ENCODE measurements at places on chromosomes 1 and 21. TPM values are rescaled to one million over a fixed set of nuclear protein-coding genes. Genes with fewer than 3 reads are reported as not detected.
A peak's percentile ranks its signal among the peaks of the same experiment; 100 is the strongest.

DNA sequence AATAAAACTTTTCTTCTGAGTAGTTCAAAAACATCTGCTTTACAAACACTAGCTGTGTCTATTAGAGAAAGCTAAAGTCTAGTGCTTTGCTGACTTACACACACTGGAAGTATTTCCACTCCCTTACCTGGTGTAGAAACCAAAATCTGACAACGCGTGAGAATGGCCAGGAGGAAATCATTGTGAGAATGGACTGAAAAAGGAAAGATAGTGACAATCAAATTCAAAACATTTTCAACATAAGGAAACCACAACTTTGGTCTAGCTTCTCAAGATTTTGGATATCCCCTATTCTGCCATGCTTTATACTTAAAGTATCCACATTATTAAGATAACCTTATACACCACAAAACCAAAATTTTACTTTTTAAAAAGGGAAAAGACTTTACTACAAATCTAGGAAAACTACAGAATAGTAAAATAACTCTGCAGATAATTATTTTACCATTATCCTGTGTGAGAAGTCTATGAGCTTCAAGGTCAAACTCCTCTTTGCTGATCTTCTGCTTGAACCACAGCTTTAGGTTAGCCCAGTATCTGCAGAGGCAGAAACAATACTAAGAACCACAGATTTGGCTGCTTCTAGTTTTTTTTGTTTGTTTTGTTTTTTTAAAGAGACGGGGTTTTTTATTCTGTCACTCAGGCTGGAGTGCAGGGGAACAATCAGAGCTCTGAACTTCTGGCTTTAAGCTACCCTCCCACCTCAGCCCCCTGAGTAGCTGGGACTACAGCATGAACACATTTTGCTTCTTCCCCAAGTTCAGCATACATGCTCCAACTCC is 6.6 kb downstream of the TADA1 start:
- no peak for DNase-seq

- no peak for DNase-seq
These were observed 18.2 kb upstream of the PEX10 start for GRCh38 chr1:2430592-2430973.

DNA sequence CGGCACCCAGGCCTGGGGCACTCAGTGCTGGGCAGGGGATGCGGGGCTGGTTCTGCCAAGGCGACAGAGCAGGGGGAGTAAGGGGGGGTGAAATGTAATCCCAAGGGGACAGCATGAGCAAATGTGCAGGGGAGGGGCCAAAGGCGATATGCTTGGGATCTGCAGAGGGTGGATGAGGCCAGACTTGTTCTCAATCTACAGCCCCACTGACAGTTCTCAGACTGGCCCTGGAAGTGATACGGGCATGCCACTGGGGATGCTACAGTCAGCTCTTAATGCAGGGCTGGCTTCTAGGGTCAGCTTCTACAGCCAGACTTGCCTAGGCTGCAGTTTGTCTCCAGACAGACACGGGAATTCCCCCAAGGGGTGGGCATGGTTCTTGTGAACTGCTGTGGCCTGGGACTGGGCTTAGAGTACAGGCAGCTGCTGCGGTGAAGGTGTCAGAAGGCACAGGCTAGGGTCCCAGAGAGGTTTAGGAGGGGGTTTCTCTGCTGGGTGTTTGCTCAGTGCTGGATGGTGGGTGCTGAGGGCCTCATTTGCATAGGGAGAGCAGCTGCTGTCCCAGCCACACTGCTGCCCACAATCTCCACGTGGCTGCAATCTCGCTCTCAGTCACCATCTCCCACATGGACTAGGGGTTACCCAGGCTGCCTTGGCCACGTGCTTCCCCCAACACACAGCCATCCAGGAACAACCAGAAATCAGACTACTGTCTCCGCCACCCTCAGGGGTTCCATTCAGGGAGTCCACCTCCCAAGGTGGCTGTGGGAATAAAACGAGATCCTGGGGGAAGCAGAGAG is 190.1 kb downstream of the HIVEP3 start:
- no peak for DNase-seq

- no peak for DNase-seq
These were observed 30.5 kb upstream of the BTG2 start for GRCh38 chr1:203274603-203275381.

DNA sequence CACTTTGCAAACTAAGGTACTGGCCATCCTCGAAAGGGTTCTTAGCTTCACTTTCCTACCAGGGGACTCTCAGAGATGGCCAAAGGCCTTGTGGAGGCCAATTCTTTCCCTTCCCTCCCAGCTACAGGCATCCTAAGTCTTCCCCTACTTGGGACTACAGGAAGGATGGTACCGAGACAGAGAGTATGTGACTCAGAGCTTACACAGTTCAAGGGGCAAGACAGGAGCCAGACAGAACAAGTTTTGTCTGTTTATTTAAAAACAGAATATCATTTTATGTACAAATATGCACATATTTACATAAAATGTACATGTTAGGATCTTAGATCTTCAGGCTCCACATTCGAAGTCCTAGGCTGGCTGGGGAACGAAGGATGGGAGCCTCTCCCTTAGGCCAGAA is 1.1 kb upstream of the ARHGAP30 start:
- DNase-seq, result no peak

GRCh38 chr1:19391596-19391981 is 79.5 kb downstream of the SLC66A1 start:
- DNase-seq, result no peak

DNA sequence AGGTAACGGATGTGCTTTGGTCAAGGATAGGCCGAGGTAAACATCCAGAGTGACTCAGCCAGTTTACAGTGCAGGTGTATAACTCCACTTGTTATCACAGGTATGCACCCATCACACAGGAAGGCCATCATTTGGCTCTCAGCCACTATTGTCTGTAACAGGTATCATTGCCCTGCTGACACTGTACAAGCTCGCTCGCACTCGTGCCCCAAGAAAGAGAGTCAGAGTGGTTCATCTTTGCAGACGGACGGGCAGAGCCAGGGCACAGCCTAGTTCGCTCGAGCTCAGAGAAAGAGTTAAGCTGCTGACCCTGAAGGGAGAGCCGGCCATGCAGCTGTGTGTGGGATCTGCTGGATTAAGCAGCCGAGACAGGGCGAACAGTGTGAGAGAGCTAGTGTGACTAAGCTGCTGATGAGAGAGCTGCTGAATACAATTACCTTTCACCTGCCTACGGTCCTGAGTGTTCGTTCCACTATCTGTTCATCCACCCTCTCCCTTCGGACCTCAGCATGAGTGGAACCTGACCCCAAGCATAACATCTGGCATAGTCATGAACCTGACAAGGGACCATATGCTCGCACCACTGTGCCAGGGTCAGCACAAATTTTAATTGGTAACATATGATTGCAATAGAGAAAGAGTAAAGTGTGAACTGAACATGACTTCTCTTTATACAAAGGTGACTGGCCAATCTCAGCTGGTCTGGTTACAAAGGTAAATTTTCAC is 27.0 kb upstream of the LYPD8 start:
- no peak for DNase-seq

DNA sequence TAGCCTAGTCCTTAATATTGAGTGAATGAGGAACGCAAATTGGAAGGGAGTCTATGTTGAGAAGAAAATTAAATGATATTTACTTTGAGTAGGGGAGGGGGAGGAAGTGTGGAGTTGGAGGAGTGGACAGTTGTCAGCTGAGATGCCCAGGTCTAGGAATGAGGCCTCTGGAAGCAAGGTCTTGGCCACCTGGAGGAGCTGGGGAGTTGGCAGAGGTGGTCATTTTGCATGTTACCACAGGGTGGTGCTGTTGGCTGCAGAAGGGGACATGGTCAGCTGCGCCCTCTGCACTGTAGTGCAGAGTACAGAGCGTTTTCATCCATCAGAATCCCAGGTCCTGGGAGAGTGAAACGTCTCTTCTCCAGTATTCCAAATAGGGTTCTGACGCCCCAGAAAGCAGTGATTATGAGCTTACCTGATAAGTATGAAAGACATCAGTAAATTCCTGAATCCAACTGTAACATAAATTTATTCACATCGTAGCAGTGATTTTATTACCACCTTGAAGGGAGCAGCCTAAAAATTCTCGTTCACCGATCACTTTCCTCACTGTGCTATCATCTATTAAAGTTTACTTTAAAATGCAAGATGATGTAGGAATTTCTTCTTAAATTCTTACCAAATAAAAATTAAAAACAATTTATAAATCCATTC is 13.8 kb downstream of the PARK7 start:
- DNase-seq, result peak; percentile 72

- no peak for DNase-seq
These were observed 173.1 kb upstream of the GALNT2 start for GRCh38 chr1:229893762-229894444.

DNA sequence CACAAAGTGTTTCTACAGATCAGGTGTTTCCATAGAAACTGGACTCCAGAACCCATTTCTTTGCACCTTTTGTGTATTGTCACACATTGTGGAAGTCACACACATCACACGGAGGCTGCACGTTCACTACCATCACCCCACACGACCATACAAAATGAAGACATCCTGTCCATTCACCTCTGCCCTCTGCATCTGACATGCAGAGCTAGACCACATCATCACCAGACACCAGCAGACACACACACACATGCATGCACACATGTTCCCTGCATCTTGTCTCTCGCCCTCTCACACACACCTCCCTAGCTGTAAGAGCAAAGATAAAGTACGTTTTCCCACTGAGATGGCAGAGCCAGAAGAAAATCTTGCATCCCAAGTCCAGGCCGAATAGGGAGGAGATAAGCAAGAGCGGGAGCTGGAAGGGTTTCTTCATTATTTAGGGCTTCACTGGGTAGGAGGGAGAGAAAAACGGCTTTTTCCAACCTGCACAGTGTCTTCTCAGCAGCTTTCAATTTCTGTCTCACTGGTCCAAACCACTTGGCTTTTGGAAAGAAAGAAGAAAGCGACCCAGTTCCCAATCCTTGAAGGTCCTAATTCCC is 709 bp downstream of the PRELP start:
- no peak for DNase-seq

DNA sequence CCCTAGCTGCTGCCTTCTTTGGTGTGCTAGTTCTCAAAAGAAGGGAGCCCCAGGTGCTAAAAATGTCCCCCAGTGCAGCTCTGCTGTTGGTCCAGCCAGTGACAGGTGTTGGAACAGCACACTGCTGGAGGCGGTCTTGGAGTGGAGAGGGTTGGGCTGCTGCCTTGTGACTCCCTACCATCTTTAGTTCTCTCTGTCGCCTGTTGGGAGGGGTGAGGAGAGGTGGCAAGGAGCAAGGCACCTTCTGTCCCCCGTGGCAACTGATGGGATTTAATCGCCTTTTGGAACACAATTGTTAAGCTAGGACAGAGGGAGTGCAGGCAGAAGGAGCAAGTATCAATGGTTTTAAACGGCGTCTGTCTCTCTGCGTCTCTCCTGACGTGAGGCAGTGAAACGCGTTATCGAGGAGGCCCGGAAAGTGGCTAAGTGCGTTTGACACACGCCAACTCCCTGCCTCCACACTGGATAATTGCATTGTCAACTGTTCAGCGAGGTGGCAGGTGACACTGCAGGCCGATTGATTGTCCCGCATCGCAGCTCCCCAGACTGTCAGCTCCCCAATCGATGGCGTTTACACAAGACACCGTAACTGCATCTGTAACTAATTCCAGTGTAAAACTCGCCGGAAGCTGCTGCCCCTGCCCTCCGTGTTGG is 34.0 kb downstream of the TMEM53 start:
- no peak for DNase-seq

- DNase-seq, result no peak
These were observed 78.9 kb downstream of the UBE2U start for GRCh38 chr1:64282351-64282750.

DNA sequence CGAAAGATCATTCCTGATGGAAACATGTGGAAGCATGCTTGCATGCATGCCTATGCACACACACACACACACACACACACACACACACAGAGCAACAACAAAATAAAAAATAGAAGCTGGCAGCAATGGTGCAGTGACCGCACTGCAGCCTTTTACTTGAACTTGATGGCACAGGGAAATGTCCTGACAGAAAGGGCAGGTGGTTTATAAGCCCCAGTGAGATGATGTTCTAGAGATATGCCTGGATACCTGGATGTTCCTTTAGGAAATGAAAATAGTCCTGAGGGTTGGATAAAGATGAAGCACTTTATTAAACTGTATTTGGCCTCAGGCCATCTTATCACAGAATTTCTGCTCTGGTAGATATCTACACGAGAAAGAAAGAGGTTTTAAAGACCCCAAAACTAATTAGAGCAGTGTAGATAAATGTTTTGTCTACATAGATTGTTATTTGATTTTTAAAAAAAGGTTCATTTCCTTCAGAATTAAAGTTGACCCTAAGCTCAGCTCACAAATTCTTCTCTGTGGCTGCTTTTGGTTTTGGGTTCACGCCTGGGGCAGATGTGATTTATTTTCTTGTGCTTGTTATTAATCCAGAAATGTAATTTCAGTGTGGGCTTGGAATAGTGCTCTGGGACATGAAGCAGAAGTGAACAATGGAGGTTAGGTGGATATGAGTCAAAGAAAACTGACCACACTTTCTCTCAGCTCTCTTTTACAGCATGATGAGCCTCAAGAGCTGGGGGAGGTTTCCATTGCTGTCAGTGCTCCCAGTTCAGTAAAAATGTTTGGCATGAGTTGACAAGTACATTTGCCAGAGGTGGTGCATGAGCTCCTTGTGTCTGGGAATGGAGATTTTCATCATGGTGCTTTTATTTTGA is 22.9 kb downstream of the ADAM30 start:
- DNase-seq, result no peak

DNA sequence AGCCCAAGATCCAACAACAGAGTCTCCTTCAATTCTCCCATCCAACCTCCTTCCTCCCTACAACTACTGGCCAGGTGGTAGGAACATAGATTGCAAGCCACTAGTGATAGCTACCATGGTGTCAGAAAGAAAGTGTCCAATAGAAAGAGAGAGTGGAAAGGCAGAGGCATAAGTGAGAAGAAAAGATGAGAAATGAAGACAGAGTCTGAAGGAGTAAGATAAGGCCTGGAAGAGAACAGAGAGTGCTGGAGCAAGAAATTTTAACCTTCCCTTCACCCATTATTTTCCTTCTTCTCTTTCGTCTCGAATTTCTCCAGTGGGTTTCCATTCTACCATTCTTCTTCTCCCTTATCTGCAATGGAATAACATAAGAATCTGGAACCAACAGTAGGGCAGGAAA is 57.9 kb downstream of the CDC42BPA start:
- no peak for DNase-seq

GRCh38 chr1:229148743-229149142 is 122.2 kb upstream of the RAB4A start:
- DNase-seq, result no peak

- DNase-seq, result no peak
These were observed 38.1 kb downstream of the HSD3B2 start for GRCh38 chr1:119453021-119453420.

The SMPDL3B gene
- total RNA-seq, result 21.9 TPM

The LCE2A gene
- not detected for total RNA-seq

The PTAFR gene
- total RNA-seq, result 27.2 TPM

The OR10J4 gene
- not detected for total RNA-seq

The GRIK3 gene
- total RNA-seq, result not detected

The IRF6 gene
- total RNA-seq, result 15.8 TPM

The SYT6 gene
- not detected for total RNA-seq

The SLC39A1 gene
- 141 TPM for total RNA-seq

The LRRC39 gene
- 6.3 TPM for total RNA-seq

The OR2M3 gene
- total RNA-seq, result not detected

The GLMN gene
- total RNA-seq, result 6.3 TPM

Data from upper lobe of left lung (tissue), 6 donors.